ENCODE measurements at places on chromosomes 1 and 21.

DNA sequence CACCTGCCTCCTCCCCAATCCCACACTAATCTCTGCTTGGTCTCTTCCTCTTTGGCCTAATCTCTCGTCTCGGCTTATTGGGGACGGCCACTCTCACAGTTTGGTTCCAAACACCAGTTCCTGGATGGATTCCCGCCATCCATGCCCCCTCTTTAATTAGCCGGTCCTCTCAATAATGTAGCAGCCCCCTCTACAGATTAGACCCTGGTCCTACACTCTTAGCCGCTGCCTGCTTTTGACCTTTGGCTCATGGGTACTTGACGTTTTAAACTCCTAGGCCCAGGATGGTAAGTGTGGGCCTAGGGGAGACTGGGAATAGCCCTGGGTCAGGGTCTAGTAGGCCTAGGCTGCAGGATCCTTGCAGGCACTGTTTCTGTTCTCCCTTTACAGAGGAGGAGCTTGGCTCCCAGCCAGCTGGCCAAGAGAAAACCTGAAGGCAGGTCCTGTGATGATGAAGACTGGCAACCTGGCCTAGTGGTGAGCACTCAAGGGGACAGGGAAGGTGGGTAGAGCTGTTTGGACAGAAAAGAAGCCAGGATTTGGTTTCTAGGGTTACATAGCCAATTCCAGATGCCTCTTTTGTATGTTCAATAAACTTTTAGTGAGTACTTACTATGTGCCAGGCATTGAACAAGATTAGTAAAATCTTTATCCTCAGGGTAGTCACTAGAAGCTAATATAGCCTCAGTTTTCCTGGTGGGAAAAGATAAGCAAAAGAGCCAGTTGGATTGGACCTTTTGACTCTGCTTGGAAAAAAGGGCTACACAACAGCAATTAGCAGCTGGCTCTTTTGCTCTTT lies 758 bp downstream of the RAD54L start:
- DNase-seq, result no peak

- no peak for DNase-seq
Observed at GRCh38 chr1:62184336-62184735, 10.3 kb upstream of the L1TD1 start.

DNA sequence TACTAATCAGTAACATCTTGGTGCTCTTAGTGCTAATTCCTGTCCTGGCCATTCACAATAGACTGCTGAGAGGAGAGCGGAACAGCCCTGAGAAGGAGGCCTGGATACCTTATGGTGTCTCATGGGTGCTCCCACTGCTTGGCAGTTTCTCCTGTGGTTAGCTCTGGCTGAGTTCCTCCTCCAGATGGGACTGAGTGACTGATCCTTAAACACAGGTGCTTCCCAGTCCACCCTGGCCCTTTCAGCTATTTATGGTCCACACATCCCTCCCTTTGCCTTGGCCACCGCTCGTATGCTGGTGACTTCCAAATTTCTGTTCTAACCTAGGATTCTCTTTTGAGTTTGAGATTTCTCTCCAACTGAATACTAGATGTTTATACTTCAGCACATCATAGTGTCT lies 157.0 kb upstream of the CACNA1E start:
- DNase-seq, result no peak

GRCh38 chr1:240843798-240844197 lies 231.8 kb upstream of the GREM2 start:
- DNase-seq, result no peak

DNA sequence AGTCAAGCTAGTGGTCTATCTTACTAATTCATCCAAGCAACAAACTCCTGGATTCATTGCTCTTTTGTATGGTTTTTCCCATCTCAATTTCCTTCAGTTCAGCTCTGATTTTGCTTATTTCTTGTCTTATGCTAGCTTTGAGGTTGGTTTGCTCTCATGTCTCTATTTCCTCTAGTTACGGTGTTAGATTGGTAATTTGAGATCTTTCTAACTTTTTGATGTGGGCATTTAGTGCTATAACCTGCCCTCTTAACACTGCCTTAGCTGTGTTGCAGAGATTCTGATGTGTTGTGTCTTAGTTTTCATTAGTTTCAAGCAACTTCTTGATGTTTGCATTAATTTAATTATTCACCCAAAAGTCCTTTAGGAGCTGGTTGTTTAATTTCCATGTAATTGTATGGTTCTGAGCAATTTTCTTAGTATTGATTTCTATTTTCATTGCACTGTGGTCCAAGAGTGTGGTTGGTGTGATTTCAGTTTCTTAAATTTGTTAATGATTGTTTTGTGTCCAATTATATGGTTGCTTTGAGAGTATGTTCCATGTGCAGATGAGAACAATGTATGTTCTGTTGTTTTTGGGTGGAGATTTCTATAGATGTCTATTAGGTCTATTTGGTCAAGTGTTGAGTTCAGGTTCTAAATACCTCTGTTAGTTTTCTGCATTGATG lies 154.6 kb downstream of the PLPPR5 start:
- DNase-seq, result no peak

DNA sequence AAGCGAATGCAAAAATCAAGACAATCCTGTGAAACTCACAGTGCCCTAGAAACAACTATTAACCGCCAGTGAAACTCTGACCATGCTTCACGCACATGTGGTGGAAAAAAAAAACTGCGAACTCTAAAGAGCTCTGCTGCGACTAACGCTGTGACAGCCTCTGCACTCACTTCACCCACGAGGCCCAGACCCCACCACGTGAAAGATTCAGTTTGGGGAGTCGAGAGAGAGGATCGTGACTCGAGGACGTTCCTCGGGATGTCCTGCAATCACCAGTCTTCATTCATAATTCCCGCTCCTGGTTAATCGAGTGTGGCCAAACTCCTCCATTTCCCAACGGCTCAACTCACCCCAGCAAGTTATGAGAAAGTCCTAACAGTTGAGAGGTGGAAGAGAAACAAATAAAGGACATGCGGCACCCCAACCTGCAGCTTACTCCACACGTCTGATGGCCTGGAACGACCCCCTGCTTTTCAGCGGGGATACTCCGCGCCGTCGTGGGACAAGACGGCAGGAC lies 1.1 kb downstream of the SERBP1 start:
- no peak for DNase-seq

DNA sequence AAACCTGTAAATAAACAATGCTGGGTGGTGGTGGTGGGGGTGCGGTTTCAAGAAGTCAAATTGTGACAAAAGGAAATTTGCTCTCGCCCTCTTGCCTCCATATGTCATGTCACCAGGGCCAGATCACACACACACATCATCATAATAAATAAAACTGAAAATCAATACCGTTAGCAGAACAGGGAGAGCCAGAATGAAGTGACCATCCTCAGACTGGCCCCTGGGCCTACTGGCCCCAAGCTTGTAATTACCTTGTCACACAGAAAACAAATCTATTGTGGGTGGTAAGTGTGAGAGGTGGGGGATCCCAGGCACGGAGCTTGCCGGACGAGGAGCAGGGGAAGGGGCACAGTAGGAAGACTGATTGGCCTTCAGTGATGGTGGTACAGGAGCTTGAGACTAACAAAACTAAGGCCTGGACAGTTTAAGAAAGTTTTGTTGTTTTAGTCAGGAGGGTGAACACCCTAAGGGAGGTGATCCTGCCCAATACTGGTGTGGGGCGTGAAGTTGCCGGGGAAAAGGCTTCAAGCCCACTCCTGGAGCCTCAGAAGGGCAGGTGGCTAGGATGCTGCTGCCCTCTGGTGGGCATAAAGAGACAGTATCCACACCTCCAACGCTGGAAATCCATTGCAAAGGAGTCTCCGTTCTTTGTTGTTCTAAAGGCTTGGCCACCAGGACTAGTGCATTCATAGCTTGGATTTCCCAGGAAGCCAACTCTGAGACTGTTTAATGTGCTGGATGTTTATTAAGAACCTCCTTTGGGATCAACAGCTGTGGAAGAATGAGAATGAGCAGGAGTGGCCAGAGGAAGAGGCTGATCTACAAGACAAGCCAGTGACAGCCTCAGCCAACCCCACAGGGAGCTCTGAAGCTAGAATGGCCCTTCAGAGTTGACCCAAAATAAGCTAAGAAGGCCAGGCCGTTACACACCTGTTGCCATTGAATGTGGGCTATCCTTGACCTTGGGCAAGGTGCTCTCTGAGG lies 8.1 kb upstream of the C1orf216 start:
- no peak for DNase-seq

GRCh38 chr1:233066087-233066486 lies 115.7 kb downstream of the NTPCR start:
- no peak for DNase-seq

GRCh38 chr21:46096596-46097335 lies 1.1 kb upstream of the COL6A2 start:
- peak; percentile 22 for DNase-seq

DNA sequence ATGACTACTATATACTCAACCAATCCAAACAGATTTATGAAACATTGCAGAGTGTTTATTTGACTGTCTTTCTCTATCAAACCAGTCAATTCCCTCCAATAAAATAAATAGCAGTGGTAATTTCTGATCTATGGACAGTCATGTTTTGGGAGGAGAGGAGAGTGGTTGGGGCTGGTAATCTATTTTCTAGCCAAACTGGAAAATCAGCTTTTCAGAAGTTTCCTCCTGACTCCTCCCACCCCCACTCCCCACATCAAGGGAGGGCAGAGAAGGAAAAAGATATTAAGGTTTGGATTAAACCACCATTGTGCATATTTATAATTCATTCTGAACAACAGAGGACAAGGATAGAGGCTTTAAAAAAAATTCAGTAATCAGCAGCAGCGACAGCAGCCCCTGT lies 69.4 kb upstream of the SOX13 start:
- no peak for DNase-seq

GRCh38 chr21:44730951-44731579 lies 19.7 kb upstream of the TSPEAR start:
- no peak for DNase-seq

DNA sequence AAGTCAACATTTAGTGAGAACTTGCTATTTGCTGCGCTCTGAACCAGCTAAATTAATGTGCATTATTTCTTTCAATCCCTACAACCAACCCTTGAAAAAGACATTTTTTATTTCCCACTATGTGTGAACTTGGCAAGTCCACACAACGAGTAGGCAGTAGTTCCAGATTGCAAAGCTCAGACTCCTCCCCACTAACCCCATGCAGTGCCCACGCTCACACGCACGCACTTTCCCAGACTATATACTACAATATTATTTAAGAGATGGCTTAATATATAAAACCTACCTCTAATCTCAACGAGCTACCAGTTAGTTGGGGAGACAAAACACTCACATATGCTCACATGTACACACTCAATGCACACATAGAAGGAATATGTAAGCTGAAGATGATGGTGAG lies 671.2 kb downstream of the LMO4 start:
- no peak for DNase-seq

DNA sequence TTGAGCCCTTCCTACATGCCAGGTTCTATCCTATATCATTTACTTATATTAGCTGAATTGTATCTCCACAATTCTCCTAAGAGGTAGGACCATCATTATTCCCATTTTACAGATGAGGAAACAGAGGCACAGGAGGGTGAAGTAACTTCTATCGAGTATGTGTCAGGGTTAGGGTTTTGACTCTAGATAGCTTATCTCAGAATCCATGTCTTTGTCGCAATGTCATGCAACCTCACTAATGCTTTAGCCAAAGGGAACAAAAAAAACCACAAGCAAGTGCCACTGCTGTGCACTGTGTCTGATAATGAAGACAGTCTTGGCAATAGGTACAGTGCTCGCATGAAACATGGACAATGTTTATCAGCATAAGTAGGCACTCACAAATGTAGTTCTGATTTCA lies 95.4 kb upstream of the CLDN14 start:
- DNase-seq, result no peak

DNA sequence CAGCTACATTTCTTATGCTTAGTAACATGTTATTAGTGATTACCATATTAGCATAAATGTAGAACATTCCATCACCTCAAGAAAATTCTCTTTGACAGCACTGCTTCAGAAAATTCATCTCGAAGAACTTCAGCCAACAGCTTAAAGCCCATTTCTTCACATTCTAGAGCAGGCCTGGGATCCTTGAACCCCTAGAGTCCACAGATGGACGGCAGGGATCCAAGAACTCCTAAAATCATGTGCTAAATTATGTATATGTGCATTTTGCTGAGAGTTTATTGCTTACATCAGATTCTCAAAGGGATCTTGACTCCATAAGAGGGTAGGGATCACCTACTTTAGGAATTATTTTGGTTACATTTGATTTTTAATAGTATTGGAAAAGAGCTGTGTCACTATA lies 76.2 kb upstream of the TEKT2 start:
- no peak for DNase-seq

DNA sequence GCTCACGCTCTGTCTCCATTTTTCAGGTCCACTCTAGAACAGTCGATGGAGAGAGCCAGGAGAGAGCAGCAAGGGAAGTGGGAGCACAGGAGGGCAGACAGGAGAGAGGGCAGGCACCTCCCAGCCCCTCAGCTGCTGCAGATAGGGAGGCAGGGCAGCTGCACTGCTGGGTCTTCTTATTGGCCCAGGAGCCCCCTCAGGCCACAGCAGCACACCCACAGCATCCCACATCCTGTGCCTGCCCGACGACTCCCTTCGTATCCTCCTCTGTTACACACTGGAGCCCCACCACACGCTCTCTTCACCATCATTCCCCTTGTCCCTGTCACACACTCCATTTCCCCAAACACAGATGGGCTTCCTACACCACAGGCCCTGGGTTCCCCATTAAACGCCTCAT lies 13.7 kb upstream of the ARTN start:
- no peak for DNase-seq

DNA sequence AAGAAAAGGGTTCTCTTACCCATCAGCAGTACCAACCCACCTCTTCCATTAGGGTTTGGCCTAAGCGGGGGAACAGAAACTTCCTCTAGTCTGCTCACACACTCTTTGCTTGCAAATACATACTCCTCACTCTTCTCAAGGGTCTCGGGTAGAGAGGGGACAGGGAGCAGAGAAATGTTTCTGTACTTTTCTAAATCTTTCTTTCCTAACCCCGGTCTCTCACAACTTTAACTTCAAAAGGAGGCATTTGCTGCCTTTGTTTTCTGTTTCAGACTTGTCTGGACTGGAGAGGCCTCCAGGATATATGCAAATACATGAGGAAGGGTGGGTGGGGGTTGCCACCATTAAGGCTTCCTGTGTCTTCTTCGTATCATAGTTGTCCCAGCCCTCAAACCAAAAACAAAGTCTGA lies 10.5 kb upstream of the LAX1 start:
- DNase-seq, result no peak

GRCh38 chr1:24502065-24502708 lies 449 bp upstream of the RCAN3 start:
- peak; percentile 38 for DNase-seq

- DNase-seq, result no peak
Observed at GRCh38 chr1:75425001-75425650, 185.8 kb downstream of the SLC44A5 start.

DNA sequence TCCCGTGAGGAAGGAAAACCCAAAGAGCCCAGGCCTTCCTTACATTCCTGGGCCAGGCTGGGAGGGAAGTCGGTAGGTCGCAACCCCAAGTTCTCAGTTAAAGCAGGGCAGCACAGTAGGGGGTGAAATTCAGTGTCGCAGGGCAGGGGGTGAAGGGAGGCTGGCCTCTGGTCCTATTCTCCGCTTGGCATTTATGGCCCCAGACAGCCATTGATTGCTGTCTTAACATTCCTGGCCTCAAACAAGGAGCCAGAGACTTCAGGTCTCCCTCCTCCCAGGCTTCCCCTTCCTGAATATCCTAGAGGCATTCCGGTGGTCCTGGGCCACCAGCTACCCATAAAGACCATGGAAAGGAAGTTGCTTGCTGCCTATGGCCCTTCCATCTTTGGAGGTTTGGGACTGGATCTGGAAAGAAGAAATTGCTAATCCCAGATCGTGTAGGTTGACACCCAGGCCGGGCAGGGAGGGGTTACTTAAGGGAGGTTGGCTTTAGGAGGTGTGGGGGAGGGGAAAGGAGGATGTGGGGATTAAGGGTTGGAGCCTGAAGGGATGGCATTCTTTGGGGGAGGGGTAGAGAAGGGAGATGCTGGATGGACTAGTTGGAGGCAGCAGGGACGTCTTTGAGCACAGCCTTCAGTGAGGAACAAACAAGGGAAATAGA lies 1.7 kb downstream of the LIN28A start:
- no peak for DNase-seq
